ENCODE measurements at places on chromosomes 6 and 20.
A peak's percentile ranks its signal among the peaks of the same experiment; 100 is the strongest.

- DNase-seq: no peak
Measured at GRCh38 chr6:105889902-105890301, 196.2 kb upstream of the PRDM1 start.

DNA sequence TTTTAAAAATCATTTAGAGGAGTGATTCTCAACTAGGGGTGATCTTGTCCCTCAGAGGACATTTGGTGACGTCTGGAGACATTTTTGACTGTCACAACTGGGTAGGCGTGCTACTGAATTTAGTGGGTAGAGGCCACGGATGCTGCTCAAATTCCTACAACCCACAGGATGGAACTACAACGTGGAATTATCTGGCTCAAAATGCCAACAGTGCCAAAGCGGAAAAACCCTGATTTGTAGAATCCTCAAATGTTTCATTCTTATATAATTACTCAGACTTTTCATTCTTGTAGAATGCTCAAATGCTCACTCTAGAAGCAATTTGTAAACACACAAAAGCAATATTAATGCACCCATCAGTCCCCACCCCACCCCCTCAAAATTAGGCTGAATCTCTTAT is 229.8 kb downstream of the ZMYND8 start:
- peak; percentile 79 for DNase-seq

- no peak for DNase-seq
Measured at GRCh38 chr6:142380626-142381025, 78.8 kb downstream of the ADGRG6 start.

- no peak for DNase-seq
Measured at GRCh38 chr6:1392813-1393640, 3.7 kb downstream of the FOXF2 start.

DNA sequence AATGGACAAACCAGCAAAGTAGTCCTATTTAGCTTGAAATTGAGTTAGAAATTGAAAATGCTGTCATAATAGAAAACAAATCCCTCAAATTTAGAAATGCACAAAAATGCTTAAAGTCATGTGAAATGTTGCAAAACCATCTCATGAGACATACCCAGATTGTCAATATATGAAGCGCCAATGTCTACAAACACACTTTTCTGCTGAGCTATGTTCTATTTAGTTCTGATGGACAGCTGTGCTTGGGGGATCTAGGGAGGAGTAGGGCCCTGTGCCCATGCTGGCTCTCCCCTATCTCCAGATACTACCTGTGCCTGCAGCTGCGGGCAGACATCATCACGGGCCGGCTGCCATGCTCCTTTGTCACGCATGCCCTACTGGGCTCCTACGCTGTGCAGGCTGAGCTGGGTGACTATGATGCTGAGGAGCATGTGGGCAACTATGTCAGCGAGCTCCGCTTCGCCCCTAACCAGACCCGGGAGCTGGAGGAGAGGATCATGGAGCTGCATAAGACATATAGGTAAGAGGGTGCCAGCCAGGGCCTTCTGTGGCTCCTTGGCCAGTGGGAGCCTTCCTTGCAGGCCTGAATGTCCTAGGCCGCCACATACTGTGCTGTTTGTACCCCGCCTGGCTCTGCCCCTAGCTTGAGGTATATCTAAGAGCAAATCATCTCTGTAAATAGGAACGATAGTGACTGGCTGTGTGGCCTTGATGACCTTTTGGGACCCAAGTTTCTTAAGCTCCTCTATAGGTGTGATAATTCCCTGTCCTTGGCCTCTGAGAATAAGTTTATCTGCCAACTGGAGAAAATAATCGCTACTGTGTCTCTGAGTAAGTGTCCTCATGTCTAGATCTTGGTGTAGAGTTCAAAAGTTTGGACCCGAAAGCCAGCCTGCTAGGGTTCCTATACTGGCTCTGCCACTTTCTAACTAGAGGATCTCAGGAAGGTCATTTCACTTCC is 30.6 kb downstream of the EPB41L1 start:
- DNase-seq: no peak

GRCh38 chr6:23784301-23784919 is 341.6 kb upstream of the NRSN1 start:
- peak; percentile 30 for DNase-seq

- DNase-seq: no peak
Measured at GRCh38 chr20:15637950-15638754, 935.1 kb downstream of the KIF16B start.

GRCh38 chr6:18431581-18431980 is 44.4 kb downstream of the RNF144B start:
- DNase-seq: no peak

DNA sequence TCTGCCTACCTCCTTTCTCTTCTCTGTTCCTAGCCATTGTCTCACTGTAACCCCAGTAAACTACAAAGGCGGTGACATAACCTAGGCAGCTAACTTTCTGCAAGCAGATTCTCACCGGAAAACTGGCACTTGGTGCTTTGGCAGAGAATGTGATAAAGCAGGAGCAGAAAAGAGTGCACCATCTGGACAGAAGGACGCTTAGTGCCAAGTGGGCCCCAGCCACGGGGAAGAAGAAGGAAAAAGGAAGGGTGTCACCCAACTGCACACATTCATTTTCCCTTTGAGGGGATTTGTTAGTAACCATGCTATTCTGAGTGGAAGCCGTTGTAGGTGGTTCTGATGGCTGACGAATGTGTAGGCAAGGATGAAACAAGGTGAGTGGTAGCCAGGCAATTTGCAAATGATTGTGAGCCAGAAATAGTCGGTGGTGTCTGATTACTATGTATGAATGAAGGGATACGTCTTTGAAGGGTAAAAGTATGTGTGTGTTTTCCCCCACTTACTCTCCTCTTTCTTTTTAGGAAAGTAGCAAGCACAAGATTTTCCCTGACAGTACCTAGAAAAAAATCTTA is 148.3 kb upstream of the STXBP5 start:
- no peak for DNase-seq

DNA sequence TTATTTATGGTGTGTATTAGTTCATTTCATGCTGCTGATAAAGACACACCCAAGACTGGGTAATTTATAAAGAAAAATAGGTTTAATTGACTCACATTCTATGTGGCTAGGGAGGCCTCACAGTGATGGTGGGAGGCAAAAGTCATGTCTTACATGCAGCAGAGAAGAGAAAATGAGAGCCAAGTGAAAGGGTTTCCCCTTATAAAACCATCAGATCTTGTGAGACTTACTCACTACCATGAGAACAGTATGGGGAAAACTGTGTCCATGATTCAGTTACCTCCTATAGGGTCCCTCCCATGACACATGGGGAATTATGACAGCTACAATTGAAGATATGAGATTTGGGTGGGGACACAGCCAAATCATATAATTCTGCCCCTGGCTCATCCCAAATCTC is 150.0 kb upstream of the AHI1 start:
- DNase-seq: no peak

DNA sequence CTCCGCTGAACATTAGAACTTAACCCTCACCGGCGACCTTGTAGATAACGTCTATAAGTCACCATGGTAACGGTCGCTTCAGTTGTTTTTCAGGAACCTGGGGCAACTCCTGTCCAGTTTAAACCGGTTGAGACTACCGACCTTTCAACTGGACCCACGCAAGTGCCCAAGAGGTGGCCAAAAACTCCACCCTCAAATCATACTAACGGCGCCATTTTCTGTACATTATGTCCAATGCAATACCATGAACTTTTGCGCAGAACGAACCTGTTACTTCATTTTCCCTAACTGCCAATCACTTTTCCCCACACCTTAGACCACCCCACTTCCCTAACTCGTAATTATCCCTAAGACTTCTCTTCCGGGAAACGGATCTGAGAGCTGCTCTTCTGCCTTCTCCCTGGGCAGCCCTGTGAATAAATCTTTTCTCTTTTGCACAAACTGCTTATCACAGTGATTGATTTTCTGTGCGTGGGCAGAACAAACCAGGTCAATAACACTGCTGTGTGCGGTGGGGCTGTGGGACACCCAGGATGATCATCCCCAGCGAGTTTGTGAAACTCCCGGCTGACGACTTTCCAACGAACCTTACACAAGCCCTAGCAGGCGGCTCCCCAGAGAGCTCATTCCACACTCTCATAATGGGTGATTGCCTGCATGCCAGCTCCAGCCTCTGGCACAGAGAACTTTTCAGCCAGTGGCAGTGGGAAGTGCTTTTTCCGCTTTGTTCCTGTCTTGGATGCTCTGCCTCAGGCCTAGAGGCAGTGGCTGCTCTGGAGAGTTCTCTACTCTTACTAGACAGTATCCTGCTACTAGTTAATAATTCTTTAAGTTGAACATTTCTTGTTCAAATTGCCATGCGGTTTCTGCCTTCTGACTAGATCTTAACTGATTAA is 28.6 kb downstream of the GPX5 start:
- DNase-seq: no peak

DNA sequence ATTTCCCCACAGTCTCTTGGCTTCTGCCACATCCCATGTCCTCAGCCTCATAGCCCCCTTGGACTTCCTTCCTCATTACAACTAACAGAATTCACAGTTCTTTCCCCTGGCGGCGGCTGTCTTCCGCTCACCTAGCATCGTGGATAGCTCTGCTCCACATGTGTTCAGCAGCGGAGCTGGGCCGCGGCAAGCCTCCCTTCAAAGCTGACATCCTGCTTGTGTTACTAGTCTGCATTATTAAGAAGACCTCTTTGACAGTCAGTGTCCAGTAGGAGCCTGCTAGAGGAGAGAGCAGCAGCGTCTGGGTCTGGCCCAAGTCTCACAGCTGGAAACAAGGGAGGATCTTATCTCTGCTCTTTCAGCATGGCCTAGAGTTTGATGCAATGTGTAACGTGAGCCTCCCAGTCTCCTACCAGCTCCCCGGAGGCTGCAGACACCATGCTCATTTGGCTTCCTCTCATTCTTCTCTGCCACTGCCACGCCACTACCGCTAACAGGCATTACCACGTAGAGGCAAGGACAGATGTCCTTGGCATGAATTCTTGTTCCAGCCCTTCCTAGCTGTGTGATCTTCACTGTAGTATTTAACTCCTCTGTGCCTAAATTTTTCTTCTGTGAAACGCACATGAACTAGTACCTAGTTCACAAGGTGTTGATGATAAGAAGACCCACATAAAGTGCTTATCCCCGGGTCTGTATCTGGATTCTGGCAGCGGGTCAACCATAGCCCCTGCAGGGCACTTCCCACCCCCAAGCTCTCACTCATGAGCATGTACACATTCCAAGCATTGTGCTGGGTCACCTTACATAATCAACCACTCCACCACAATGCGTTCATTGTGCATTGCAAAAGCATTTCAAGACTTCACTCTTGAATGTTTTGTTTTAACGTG is 107.1 kb upstream of the BACH2 start:
- peak; percentile 74 for DNase-seq

DNA sequence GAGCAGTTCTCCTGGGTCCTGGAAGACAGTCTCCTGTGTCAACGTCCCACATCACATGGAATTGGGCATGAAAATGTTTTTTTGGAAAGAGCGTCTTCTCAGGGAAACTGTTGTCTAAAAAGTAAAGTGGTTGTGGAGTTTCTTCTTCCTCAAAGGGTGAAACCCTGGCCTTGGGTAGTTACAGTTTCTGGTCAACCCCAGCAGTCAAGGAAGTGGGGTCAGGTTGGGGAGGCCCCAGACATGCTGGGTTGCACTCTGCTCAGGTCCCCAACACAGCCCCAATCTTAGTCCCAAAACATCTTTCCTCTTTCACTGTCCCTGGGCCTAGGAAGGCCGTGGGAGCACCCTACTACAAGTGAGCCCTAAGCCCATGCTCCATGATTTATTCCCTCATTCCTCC is 996 bp upstream of the NFKBIE start:
- DNase-seq: no peak

DNA sequence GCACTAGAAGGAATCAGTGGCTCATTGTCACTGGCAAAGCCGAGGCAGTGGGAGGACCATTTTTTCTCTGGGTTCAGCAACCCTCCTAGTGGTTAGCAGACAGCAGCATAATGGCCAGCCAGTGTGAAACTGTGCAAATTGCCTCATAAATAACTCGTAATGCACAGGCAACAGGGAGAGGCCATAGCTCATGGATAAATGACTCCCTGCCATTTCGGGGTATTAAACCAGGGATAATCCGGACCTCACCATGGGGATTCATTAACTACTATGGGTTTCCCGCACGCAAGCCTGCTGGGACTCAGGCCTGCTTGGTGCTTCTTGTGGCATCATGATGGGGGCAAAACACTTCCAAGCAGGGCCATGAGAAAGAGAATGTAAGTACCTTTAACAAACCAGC is 158.2 kb upstream of the CHD6 start:
- no peak for DNase-seq

- no peak for DNase-seq
Measured at GRCh38 chr20:64009811-64010387, 26.1 kb upstream of the C20orf204 start.

DNA sequence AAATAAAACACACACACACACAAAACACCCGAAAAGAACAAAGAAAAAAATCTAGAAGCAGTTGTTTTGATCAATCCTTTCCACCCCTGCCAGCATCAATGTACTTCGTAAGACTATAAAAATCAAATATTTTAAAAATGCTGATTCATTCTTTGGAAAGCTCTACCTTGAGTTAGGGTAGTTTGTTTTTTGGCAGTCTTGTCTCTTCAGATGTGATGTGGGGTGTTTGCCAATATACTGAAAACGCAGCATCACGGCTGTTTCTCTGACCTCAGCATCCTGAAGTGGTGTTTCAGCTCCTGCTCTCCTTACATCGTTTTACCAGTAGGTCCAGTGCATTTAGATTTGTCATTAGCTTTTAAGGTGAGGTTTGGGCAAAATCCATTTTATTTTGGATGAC is 526.0 kb downstream of the UTRN start:
- no peak for DNase-seq

DNA sequence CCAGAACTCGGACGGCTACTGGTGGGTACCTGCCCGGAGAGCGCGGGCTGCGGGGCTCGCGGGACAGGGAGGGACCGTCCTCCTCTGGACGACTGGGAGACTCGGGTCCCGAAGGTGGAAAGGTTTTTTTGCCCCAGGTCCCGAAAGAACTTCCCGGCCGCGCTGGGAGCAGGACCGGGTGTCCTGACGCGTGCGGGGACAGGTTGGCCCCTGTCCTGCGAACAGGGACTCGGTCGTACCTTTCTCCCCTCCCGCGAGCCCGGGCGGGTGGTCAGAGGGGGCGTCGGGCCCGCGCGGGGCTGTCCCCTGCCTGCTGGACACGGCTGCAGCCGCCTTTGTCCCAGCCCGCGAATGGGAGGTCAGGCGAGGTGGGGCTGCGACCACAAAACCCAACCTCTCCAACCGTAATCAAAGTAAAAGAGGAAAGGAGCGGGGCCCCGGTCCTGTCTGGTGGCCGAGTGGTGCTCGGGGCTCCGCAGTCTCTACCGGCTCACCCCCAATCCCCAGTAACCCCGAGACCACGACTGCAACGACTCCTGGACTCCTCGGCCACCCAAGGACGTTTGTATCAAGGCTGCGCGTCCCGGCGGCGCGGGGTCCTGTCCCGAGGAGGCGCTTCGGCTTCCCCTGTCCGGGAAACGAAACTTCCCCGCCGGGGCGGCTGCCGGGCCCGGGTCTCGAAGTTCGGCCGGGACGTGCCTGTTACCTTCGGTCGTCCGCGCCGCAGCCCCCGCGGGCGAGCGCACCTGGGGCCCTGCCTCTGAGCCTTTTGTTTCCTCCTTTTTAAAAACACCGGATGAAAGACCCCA is 798 bp downstream of the DSP start:
- no peak for DNase-seq

GRCh38 chr6:151807513-151808370 is at the start of gene ESR1:
TSS of gene ESR1 (plus strand) at chr6:151807682. CDS start at chr6:151807913, 231 bp downstream.
- DNase-seq: peak; percentile 36

- DNase-seq: no peak
Measured at GRCh38 chr20:40639676-40640355, 49.2 kb downstream of the MAFB start.
